ENCODE measurements at places on chromosomes 13 and 19.

DNA sequence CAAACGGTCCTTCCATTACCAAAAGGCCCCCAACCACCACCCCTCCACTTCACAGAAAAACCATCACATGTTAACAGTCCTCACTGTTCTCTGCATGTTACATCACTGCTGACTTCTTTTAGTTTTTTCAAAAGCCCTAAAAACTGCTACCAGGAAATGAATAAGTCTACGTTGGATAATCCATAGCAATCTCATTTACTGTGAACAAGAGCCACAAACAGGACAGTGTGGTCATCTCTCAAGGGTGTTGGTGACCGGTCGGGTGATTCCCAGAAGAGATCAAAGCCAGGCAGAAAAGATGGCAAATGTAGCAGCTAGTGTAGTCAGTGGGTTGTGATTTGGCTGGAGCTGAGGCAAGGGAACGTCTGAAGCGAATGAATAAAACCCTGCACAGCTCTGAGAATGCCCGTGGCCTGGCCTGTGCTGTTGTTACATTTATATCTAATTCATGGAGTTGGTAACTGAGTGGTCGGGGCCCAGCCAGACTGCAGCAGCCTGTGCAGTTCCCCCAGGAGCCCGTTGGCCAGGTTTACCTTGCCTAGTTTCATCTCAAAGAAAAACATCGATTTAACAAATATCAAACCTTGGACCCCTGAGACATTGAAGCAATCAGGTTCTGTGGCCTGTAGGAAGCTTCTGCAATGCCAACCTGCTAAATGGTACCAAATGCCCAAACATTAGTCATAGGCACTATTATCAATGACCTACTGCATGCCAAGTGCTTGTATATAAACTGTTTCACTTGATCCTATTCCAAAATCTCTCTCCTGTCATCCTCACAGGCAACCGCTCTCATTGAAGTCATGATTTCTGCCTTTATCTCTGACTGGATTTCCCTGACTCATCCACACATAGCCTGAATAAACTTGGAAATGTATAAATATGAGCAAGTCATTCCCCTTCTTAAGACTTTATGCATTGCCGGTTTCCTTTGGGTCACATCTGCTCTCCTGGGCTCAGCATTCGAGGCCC, 153.8 kb upstream of the SERP2 start:
- no peak for DNase-seq

DNA sequence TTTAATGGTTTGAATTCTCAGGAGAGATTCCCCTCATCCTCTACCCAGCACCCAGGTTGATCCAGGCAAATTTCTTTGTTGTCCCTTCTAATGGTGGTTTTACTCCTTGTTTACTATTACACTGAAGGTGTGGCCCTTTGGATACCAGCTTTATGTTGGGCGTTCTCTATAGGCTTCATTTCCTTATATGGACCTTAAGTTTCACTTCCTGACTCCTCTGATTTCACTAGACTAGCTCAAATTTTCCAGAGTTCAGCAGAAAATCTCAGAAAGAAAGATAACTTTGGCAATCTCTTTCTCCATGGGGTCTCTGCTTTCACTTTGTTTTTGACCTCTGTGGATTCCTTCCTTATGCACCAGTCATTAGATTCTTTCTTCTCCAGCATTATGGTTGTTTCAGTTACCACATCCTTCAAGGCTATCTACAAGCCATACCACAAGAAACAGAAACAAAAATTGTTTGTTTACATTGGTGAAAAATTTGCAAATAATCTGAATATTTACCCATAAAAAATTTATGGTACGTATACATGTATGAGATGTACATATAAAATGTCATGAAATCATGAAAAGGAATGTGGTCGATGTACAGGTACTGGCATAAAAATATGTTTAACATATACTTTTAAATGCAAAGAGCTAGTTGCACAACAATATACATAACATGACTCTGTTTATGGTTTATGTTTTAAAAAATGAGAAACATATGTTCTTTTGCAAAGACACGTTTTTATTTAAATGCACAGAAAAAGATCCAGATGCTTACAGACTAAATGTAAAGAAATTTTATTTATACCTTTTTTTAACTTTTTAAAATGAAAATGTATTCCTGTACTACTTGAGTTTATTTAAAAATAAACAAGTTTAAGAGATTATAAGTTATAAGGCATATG, 212.6 kb downstream of the LACC1 start:
- no peak for DNase-seq

- peak; percentile 86 for DNase-seq
These were observed 500 bp upstream of the IFI30 start for GRCh38 chr19:18173054-18173571.

DNA sequence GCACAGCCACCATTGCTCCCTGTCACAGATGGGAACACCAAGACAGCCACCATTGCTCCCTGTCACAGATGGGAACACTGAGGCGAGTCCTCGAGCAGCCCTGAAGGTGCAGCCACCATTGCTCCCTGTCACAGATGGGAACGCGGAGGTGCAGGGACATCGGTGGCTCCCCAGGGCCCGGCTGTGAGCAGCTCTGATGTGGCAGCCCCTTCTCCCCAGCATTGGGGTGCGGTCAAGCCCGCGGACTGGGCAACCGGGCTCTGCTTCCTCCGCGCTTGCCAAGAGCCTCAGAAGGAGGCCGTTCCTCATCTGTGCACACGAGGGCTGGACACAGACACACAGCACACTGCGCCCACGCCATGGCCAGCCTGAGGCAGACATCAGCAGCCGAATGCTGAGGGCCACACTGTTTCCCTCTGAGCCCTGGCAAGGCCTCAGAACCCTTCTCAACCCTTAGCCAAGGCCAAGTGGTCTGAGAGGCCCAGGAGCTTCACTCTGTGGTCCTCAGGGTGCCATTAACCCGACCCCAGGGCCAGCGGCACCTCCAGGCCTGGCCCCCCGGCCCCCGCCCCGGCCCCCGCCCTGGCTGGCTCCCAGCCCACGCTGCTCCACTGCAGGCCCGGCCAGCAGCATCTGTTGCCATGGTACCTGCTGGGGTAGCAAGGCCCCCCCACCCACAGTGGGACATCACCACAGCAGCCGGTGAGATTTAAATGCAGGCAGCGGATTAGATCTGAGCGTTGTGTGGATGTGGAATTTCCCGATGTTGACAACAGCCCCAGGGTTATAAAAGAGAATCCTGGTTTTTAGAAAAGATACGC, 18.4 kb downstream of the C2CD4C start:
- no peak for DNase-seq

- peak; percentile 46 for DNase-seq
These were observed 651 bp downstream of the GAPDHS start for GRCh38 chr19:35533822-35534392.

- no peak for DNase-seq
These were observed 1.4 kb upstream of the RAB20 start for GRCh38 chr13:110562696-110563462.

DNA sequence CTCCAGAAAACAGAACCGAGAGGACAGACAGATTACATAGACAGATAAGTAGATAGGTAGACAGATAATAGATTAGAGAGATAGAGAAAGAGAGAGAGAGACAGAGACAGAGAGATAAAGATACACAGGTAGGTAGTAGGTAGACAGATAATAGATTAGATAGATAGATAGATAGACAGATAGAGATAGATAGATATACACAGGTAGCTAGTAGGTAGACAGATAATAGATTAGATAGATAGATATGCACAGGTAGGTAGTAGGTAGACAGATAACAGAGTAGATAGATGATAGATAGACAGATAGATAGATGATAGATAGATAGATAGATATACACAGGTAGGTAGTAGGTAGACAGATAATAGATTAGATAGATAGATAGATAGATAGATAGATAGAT, 10.1 kb downstream of the FFAR2 start:
- no peak for DNase-seq

DNA sequence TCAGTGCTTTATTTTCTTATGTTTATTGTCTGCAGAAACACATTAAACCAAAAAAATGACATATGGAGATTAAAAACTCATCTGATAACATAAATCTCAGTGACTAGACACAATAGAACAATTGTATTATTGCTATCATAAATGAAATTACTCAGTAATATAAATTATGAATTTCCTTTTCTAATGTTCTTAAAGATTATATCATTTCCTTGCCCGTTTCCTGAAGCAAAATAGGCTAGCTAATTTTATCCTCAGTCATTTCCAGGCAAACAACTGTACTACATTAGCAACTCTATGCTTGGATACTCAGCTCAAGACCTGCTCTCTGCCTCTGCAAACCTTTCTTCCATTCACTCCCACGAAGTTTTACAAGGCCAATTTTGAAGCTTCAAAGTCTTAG, 61.2 kb downstream of the RFC3 start:
- DNase-seq: no peak

GRCh38 chr13:24716446-24716845, 36.2 kb downstream of the ATP12A start:
- DNase-seq: no peak

All from CD4-positive, alpha-beta T cell treated with Interleukin-4 for 1 hour (primary cell).